Activated CD4-positive, alpha-beta T cell treated with anti-CD3 and anti-CD28 coated beads for 4 hours (primary cell): ENCODE measurements at places on chromosomes 4 and X.

GRCh38 chrX:129041319-129041718 lies 482.0 kb downstream of the SMARCA1 start:
- no peak for DNase-seq

- no peak for DNase-seq
Measured at GRCh38 chrX:72146527-72146926, 14.8 kb upstream of the RTL5 start.

DNA sequence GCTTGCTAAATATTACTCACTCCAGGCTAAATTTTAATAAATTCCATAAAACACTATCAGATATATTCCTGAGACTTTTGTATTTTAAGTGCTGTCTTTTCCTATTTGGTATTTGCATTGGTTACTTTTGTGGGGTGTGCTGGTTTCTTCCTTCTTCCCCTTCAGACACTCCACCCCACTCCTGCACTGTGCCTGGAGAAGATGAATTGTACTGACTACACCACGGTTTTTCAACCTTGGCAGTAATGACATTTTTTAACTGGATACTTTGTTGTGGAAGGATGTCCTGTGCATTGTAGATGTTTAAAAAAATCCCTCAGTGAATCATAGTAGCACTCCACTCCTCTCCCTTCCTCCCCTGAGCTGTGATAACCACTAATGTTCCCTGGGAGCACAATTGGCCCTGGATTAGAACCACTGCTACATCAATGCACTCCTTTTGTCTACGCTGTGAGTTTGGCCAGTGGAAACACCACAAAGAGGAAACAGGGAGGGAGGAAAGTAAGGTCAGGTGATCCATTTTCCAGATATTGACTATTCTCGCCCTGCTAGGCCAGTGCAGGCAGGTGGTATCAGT lies 36.3 kb downstream of the SNCA start:
- DNase-seq = no peak

DNA sequence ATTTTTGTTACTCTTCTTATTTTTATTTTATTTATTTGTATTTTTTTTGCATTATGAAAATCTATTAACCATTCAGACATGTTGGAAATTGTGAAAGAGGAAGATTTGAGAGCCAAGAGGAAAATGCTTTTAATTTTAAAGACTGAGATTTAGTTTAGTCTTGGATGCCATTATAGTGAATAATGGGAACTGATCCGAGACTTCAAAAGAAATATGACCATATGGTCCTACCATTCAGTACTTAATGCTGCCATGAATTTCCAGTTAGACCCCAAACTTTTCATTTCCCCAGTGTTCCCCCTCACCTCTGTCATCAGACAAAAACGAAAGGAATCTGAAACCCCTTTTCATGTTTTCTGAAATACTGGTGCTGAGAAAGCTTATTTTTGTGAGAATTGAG lies 95.5 kb downstream of the TENM3 start:
- no peak for DNase-seq

- DNase-seq = no peak
Measured at GRCh38 chr4:189436207-189436606, 504.5 kb upstream of the FRG1 start.

DNA sequence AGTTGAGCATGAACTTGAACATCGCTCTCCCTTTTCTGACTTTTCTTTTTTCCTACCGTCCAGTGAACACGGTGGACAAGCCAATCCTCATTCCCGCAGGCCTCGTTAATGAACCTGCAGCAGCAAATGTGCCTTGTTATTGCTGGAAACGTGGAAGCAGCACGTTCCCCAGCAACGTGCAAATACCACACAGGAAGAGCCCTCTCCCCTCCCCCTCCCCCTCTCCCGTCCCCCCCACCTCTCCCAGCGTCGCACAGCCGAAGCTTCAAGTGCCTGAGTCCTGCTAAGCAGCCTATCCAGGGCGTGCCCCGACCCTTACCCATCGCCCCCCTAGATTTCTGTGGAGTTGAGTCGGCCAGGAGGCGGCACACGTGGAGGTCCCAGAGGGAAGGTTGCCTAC lies 219.9 kb downstream of the BCOR start:
- DNase-seq = no peak

DNA sequence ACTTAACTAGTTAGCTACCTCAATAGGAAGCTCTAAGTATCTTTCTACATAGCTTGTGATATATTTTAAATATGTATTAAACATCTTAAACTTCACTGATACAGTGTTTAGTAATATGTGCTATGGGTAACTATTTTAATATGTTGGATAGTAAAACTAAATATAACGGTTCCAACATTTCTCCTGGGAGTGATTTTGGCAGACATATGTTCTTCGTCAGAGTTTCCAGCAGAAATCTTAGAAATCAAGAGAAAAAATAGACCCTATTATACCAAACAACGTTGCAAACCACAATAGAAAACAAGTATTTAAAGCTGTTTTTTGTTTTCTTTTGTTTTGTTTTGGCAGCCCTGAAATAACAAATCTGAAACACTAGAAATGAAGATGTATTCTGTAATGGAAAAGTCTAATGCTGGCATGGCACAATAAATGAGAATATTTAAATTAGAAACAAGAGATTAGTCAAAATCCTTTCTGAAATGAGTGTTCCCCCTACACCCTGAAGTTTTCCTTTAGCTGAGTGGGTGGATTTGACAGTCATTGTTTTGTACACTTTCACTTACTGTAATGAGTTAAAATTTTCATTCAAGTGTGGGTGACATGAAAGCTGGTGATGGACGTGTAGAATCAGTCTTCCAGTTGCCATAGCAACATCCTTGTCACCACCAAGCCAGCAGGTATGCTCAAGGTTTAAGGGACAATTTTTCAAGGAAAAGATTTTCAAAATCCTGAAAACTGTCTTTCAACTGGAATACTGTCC lies 233.5 kb downstream of the SCFD2 start:
- no peak for DNase-seq

DNA sequence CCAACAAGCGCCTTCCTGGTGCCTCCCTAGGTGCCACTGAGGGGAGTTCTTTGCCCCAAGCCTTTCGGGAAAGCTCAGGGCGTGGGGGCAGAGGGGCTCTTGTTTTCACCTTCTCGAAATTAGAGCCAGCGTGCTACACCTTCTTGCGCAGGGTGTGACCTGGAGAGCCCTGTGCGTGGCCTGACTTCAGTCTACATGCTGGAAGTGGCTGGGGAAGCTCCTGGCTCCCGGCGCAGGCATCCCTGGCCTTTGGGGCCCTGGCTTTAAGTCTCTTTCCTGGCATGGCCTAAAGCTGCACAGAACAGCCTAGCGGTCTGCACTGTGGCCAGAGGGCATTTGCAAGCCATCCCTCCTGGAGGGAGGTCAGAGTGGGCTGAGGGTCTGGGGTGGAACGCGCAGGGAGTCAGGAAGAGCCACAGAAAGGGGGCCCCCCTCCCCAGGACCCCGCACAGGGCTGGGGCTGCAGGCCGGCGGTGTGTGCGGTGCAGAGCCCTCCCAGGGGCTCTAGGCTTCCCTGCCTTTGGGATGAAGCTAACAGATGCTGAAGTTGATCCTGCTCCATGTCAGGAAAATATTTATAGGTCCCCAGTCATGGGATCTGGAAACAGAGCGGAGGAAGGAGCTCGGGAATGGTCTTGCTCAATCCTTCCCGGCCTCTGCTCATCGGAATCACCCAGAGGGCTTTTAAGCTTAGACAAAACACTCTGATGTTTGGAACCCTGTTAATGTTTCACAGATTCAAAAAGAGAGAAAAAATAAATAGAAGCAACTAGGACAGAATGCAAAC lies 781 bp upstream of the SPON2 start:
- DNase-seq = no peak

GRCh38 chr4:175752664-175753063 lies 59.4 kb downstream of the GPM6A start:
- no peak for DNase-seq

DNA sequence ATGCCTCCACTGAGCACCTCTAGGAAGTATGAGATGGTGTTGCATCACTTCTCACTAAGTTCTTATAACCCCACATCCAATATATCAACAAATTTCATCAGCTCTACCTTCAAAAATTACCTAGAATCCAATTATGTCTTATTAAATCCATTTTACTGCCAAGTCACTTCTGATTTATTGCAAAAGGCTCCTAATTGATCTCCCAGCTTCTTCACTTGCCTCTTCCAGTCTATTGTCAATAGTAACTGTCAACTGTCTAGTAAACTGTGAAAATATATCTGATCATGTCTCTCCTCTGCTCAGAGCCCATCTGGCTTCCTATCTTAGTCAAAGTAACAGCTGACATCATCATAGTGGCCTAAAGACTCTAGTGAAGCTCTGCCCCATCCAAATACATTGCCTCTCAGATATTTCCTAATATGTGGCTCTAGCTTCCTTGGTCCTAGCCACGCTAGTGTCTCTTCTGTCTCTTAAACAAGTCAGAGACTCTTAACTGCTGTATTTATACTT lies 414.5 kb upstream of the ATOH1 start:
- no peak for DNase-seq

DNA sequence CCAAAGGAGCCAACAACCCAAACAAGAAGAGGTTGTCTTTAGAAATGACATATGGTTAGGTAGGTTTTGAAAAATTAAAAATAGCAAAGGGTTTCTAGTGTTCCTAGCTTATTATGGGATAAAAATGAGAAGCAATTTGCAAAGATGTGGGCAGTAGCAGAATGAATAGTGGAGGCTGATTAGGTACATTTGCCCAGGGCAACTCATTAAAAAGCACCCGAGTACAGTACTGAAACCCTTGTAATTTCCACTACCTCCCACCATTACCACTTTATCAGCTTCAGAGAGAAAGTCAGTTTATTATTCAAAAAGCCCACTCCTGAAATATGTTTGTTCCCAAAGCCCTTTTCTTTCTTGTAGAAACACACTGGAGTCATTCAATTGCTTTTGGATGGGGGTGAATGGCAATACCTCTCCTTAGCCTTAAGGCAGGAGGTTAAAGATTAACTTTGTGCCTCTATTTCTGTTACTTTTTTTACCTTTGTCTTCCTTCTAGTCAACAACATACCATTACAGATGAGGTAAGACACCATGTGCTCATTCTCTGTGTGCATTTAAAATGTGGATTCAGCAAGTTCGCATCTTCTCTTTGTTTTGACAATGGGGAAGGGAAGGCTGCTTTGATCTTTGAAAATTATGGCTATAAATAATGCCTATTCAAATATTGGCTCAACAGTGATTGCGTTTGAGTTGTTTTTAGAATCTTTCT lies 353.8 kb upstream of the CASK start:
- no peak for DNase-seq

GRCh38 chrX:67730296-67730695 lies 186.5 kb downstream of the AR start:
- no peak for DNase-seq

DNA sequence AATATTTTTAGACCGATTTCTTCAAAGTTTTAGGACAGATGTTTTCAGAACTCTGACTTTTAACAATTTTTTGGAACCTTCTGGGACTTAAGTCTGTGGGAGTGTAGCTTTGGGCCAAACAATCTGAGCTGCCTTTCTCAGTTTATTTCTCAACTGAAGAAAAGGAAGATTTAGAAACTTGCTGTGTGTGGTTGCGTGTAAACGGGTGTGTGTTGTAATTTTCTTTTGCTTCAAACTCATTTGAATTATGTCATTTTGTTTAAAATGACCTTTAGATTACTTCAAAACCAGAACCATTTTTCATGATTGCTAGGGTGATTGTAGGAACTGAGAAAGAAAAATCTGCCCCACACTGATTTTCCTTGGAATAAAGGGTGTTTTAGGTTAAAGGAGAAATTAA lies 577.7 kb upstream of the GALNTL6 start:
- DNase-seq = no peak
